Stimulated activated CD4-positive, alpha-beta T cell treated with anti-CD3 and anti-CD28 coated beads, TNF-alpha, amount 100 ng/mL, for 4 hours (primary cell): ENCODE measurements at places on chromosomes 7 and 10.

- DNase-seq, result no peak
Observed at GRCh38 chr10:91907033-91907594, 2.2 kb downstream of the FGFBP3 start.

DNA sequence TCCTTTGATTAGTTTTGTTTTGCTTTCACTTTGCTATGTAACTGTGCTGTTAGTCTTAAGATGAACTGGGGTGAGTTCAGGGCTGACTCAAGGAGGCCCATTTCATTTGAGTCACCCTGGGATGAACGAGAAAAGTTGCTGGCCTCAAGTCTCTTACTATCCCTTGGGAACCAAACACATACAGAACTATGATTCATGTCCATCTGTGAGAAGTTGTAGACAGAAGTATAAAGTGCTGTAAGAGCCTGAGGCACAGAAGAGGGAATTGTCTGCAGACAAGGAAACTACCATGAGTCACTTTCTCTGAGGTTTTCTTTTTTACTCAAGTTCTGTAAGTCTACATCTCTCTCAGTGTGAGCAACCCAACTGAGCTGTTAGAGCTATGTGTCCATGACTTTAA lies 179.8 kb upstream of the CSTF2T start:
- DNase-seq, result no peak

- DNase-seq, result no peak
Observed at GRCh38 chr7:68321076-68321639, 1277.1 kb upstream of the AUTS2 start.

DNA sequence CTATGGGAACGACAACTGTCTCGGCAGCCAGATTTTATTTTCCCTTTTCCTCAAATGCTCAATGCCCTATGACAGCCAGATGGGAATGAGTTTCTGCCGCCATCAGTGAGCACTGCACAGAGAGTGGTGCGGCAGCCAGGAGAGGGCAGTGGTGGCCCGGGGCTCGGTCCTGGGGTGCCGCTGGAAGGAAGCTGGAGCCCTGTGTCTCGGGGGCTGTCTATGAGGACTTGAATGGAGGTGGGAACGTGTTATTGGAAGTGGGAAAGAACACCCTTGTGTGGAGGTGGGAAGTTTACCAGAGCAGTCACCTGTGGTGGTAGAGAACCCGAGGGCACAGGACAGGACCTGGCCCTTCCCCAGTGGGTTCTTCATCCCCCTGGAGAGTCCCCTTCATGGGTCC lies 35.8 kb downstream of the JAKMIP3 start:
- DNase-seq, result no peak

DNA sequence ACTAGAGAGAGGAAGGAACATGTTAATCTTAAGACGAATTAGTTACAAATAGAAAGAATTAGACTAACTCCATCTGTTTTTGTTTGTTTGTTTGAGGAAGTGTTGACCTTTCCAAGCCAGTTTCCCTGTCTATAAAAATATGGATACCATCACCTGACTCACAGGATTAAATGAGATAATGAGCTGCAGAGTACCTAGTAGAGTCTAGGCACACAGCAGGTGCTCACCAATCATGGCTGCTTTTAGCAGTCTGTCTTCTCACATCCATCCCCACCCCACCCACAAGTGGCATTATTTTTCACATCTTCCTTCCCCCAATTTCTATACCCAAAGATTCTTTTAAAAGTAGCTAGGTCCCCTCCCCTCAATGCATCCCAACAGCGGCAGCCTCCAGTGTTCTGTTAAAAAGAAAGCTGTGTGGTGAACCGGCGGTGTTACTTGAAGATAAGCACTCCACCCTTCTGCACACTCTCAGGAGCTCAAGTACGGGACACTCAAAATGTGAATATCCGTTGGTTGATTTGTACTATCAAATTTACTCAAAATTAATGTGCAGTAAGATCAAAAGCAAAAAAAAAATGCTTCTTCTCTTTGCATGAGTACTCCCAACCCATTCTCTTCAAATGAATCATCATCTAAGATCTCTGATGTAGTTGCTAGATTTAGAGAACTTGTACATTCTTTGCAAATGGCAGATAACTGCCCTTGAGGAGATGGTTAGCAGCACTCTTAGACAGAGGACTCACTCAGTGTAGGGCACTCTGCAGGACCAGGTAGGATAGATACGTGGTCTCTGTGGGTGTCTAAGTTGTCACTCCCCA lies 145.4 kb upstream of the ASAH2 start:
- DNase-seq, result no peak

- DNase-seq, result peak; percentile 29
Observed at GRCh38 chr10:102120142-102120990, at the start of gene LDB1. TSS of gene LDB1 (minus strand) at chr10:102120368. CDS start at chr10:102120110, 258 bp downstream.

GRCh38 chr7:70693321-70693685 lies 438.6 kb upstream of the GALNT17 start:
- no peak for DNase-seq
